ENCODE measurements at places on chromosomes 7 and 10.

DNA sequence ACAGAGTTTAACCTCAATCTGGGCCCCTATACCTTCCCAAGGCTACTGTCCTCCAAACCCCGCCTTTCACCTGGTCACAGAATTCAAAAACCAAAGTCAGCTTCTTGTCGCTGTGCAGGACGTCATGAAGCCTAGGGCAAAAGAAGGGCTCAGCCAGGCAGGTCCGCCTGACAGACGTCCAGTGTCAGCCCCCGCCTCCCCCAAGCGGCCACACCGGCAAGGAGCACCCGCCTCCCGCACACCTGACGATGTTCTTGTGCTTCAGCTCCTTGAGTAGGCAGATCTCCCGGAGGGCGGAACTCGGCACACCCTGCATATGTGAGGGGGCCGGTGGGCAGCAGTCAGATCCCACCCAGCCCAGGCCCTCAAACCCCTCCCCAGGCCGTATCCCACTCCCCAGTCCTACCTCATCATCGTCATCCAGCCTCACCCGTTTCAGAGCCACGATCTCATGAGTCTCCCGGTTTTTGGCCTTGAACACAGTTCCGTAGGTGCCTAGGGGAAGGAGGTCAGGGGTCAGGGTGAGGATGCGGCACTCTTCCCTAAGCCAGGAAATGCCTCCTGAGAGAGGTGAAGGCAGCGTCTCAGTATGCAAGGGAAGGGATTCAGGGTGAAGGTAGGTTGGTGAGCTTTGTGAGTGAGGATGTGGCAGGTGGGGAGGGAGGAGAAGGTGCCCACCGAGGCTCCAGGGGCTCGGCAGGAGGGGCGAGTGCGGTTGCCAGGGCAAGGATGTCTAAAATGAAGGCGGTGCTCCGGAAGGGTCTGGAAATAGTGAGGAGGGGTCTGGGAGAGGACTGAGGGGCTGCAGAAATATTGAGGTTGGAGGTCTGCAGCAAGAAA lies 811 bp downstream of the CDK5 start:
- DNase-seq = no peak

- DNase-seq = no peak
These were observed 48.3 kb downstream of the ZMIZ1 start for GRCh38 chr10:79116801-79117723.

DNA sequence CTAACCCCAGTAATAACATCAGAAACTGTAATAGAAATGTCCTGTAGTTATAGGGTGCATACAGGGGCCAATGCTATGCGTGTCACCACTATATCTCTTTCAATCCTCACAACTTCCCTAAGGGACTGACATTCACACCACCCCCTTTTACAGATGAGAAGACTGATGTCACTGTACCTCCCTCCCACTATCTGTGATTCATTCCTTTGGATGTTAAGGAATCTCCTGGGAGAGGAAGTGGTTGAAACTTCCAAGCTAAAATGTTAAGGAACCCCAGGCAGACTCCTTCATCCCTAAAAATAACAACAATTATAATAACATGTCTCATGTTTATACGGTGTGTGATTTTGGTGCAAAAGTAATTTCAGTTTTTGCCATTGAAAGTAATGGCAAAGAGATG lies 5.4 kb downstream of the COL13A1 start:
- no peak for DNase-seq

DNA sequence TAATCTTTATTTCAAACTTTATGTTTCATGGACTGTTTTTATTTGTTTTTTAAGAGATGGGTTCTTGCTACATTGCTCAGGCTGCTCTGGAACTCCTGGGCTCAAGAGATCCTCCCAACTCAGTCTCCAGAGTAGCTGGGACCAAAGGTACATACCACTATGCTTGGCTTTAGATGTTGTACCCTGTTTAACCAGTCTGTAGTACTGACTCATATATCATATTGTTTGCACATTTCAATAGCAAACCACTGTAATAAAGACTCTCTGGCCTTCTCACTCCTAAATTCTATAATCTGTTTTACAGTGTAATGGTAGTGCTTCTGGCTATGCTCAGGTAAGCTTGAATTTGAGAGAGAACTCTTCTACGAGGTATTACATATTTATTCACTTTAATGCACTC lies 413.6 kb upstream of the PCDH15 start:
- no peak for DNase-seq

- no peak for DNase-seq
These were observed 58.6 kb downstream of the ADRB1 start for GRCh38 chr10:114102256-114102655.

- no peak for DNase-seq
These were observed 96.1 kb downstream of the ATE1 start for GRCh38 chr10:121831777-121832176.

DNA sequence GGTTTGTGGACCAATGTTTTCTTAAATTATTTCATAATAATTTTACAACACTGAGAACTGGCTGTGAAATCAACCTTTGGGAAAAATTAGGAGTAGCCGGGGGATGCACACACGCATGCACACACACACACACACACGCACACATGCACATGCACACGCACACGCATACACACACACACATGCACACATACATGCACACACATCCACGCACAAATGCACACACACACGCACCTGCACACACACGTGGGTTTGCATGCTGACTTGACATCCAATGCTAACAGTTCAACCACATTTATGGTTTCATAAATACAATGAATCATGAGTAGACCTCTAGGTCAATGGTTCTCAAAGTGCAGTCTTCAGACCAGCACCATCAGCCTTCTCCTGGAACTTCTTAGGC lies 354.1 kb downstream of the DPP6 start:
- no peak for DNase-seq

- no peak for DNase-seq
These were observed 176.2 kb downstream of the ST7 start for GRCh38 chr7:117129521-117129955.

DNA sequence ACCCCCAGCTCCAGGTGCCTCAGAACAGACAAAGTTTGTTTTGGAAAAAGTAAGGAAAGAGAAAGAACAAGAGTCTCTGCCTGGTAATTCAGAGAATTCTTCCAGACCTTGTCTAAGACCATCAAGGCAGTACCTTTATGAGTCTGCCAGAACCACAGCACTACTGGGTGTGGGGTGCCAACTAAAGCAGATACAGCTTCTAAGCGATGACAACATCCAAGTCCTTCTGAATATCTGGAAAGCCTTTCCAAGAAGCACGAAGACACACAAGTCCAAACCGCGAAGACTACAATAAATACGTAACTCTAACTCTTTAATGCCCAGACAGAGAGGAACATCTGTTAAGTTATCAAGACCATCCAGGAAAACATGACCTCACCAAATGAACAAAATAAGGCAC lies 94.3 kb downstream of the SIRT1 start:
- DNase-seq = no peak

DNA sequence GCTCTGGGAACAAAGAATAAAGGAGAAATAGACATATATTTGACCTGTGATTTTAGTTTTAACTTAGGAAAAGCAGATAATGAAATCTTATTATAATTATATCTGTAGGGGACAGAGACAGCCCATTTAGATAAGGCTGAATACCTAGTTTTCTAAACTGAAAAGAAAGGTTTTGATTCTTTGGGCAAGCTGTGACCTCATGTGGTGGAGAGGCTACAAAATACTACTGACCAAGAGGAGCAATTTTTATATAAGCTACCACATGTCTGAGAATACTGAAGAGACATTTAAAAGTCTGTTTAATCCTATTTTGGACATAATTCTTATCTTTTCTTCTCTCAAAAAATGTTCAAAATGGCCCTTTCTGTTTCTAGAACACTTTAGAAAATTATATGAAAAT lies 271.0 kb downstream of the MTERF1 start:
- no peak for DNase-seq

GRCh38 chr10:89869592-89870156 lies 168.3 kb downstream of the KIF20B start:
- no peak for DNase-seq

DNA sequence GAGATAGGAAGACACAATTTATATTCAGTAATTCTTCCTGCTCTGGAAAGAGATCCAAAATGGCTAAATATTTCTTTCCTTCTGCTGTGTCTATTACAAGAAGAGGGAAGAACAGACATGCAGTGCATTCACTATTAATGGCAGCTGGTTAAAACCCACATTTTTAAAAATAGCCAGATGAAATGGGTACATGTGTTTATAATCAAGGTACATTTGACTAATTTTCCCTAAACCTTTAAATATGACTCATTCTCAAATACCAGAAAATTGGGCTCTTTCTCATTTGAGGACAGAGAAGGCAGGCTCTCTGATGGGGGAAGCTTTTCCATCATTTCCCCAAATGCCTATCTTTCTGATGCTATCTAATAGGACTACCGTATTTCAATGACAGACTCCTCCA lies 215.7 kb upstream of the HABP2 start:
- DNase-seq = no peak

GRCh38 chr7:129205126-129205818 lies 16.8 kb downstream of the SMO start:
- DNase-seq = no peak

GRCh38 chr7:137547485-137547884 lies 204.0 kb upstream of the PTN start:
- no peak for DNase-seq

DNA sequence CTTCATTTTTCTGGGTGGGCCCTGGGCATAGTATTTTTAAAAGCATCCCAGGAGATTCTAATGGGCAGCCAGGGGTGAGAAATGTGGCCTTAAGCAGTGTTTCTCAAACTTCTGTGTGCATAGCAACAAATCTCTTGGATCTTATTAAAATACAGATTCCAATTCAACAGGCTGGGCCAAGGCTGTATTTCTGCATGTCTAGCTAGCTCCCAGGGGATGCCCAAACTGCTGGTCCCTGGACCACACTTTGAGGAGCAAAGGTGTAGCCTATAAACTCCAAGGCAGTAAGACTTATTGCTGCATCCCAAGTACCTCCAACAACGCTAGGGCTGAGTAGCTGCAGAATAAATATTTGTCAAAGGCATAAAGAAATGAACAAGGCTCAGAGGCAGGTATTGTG lies 292.9 kb upstream of the ZMIZ1 start:
- no peak for DNase-seq

DNA sequence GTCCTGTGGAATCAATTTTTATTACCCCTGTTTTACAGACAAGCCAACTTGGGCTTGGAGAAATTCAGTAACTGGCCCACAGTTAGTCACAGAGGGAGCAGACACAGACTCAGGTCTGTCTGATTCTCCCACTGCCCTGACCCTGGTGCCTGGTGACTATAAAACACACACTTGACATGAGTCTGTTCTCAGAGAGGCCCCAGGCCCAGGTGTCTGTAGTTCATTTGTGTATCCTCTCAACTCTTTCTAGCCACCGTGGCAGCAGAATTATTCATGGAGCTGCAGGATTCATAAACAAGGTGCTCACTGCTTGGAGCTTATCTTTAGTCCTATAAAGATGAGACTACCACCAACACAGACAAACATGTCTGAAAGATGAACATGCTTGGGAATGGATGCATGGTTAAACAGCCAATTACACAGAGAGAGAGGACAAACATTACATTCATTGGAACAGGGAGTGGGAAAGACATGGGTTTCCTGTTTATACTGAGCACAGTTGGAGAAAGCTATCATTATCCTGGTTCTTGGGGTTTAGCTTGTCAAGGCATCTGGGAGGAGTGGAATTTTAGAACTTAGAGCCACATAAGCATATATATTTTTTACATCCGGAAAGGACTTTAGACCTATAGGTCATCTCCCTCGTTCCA lies 79.1 kb upstream of the PDCD4 start:
- no peak for DNase-seq

GRCh38 chr10:16674147-16674703 lies 143.0 kb downstream of the RSU1 start:
- DNase-seq = no peak

DNA sequence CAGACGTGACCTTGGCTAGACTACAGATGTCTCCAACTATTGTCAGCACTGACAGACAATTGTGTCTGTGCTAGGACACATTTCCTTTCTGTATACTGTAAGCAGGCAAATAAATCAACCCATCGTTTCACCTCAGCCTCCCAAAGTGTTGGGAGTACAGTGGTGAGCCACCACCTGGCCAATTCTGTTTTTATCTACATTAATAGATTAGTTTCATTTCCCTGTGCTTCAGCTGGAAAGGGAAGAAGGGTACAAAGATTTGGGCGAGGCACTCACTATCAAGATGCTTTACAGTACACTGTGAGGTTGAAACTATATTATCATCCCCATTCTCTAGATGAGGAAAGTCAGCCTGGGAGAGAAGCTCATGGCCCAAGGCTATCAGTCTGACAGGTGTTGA lies 21.9 kb downstream of the SFR1 start:
- DNase-seq = no peak

GRCh38 chr10:48314107-48314506 lies 7.6 kb downstream of the MAPK8 start:
- no peak for DNase-seq

DNA sequence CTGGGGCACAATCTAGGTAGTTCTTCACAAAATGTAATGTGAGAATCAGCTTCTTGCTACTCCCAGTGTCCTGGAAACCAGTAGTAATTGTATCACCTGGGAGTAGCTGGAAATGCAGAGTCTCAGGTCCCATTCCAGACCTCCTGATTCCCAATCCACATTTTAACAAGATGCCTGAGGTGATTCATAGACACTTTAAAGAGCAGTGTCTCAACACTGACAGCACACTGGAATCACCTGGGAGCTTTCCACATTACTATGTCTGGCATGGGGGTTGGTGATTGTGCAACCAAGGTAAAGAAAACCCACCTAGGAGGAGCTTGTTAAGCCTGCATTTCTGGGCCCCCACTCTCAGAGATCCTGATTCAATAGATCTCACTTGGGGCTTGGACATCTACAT lies 11.1 kb downstream of the DPY19L1 start:
- DNase-seq = no peak

- no peak for DNase-seq
These were observed 190.2 kb downstream of the RELN start for GRCh38 chr7:103799298-103799697.

GRCh38 chr7:129779602-129780256 lies 168.2 kb downstream of the NRF1 start:
- no peak for DNase-seq

DNA sequence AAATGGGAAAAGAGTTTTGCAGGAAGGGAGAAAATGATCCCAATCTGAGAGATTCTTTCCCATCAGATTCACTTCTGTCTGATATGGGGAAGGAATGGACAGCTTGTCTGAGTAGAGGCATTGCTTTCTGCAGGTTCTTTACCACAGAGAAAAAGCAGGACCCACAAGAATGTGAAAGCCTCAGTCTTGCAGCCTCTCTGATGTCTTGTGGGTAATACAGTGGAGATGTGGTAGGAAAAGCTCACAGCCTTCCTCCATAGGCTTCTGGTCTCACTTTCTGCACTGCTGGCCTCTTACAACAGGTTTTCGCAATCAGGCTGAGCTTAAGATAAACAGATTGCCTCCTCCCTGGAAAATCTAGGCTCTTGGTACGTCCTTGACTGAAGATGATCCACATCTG lies 551 bp downstream of the IFIT1 start:
- no peak for DNase-seq

DNA sequence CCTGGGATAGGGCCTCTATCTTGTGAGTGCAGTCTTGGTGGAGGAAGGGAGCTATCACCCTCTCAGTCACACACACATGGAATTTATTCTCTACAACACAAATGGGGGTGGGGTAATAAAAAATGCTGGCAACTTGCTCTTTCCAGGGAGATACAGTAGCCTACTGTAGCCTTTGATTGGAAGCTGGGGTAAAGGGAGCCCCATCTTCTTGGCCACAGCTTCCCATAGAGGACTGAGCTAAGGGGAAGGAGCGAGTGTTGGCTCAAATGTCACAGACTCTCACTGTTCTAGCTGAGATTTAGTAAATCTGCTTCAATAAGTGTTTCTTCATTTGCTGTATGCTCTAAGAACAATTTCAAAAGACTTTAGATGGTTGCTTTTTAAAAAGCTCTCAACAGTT lies 222.2 kb upstream of the CXCL12 start:
- no peak for DNase-seq

Data from urinary bladder (tissue), 4 donors.